ENCODE measurements at places on chromosomes 16 and 17. TPM values are rescaled to one million over a fixed set of nuclear protein-coding genes. Genes with fewer than 3 reads are reported as not detected.

PLCD3 gene
- 5.3 TPM for total RNA-seq

TADA2A gene
- 14.0 TPM for total RNA-seq

SYT17 gene
- total RNA-seq: 0.83 TPM

DNA sequence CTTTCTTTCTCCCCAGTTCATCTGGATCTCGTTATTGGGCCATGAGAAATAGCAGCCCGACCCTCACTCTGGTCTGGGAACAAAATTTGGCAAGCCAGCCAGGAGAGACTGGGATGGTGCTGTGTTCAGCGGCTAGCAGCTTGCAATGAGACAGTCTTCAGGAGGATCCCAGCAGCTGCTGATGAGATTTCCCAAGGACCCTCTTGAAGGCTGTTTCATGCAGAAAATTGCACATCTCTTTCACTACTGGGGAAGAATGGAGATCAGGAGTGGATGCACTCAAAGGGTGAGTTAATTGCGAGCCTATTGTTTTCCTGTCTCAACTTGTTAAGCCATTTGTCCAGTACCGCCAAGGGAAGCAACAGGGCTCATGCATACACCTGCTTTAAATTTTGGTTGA is 5.5 kb upstream of the COIL start:
- DNase-seq: no peak

- peak; percentile 98 for DNase-seq
These were observed 8.9 kb downstream of the TSR3 start for GRCh38 chr16:1342526-1343427.

DNA sequence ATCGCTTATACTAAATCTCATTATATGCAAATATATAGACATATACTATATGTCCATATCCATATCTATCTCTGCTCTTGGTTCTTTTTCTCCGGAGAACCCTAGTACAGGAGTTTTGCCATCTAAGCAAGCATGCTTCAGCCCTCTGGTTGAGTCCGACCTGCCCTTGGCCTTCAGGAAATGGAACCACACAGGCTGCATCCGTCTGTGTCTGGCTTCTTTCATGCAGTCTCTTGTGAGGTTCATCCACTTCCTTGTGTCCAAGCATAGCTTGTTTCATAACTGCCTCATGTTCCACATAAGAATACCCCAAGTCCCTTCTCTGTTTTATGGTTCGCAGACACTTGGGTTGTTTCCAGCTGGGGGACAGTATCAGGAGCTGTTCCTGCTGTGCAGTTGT is 16.8 kb downstream of the SNX20 start:
- no peak for DNase-seq

GRCh38 chr16:78608305-78608776 is 508.9 kb downstream of the WWOX start:
- DNase-seq: no peak

DNA sequence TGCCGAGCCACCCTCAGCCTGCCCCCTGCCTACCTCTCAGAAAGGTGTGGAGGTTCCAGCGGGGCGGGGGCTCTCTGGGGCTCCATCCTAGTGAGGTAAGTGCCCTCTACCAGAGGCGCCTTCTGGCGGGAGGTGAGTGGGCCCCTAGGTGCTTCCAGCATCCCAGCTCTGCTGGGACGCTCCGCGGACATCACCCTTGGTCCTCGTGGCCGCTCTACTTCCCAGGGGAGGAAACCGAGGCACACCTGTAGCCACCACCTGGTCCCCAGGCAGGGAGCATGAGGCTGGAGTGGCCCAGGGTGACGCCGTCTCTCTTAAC is 1.4 kb downstream of the MCRIP2 start:
- no peak for DNase-seq

All from Daoy (cell line).